ENCODE measurements at places on chromosomes 6 and 20. TPM values are rescaled to one million over a fixed set of nuclear protein-coding genes. Genes with fewer than 3 reads are reported as not detected.

GRCh38 chr6:73630401-73630800 lies 23.4 kb downstream of the SLC17A5 start:
- DNase-seq = no peak

- no peak for DNase-seq
Measured at GRCh38 chr6:169970306-169970988, 219.0 kb downstream of the ERMARD start.

GRCh38 chr20:62452475-62453095 lies 23.2 kb downstream of the GATA5 start:
- no peak for DNase-seq

GRCh38 chr6:84568971-84569370 lies 195.4 kb downstream of the TBX18 start:
- peak; percentile 6 for DNase-seq

- no peak for DNase-seq
Measured at GRCh38 chr20:251354-251753, 6.2 kb upstream of the DEFB132 start.

BPIFB4 gene
- total RNA-seq = not detected

SLC25A27 gene
- 3.8 TPM for total RNA-seq

ARHGAP18 gene
- total RNA-seq = 37.5 TPM

Measured in foreskin keratinocyte (primary cell).